ENCODE measurements at places on chromosomes 3 and 15. TPM values are rescaled to one million over a fixed set of nuclear protein-coding genes. Genes with fewer than 3 reads are reported as not detected.

Gene HDC
- total RNA-seq: 3.5 TPM

Gene ROBO1
- 174 TPM for total RNA-seq

Gene DNAH12
- 8.2 TPM for total RNA-seq

Gene CASR
- not detected for total RNA-seq

Gene EIF4A2
- total RNA-seq: 906 TPM

Gene REC114
- total RNA-seq: not detected

Gene GOLGA8F
- total RNA-seq: not detected

Gene GCNT3
- total RNA-seq: 17.0 TPM

Gene ESYT3
- total RNA-seq: 2.8 TPM

Gene TF
- 0.45 TPM for total RNA-seq

Gene SPTSSB
- 0.29 TPM for total RNA-seq

Gene ZBTB47
- 19.6 TPM for total RNA-seq

Gene TCTA
- total RNA-seq: 10.3 TPM

Gene SEMA3B
- 126 TPM for total RNA-seq

Gene LRRK1
- total RNA-seq: 73.3 TPM

Gene CEP152
- total RNA-seq: 9.8 TPM

Gene PRR20G
- total RNA-seq: not detected

Gene OGG1
- 22.0 TPM for total RNA-seq

Gene ZNF774
- 2.6 TPM for total RNA-seq

Gene PLXNB1
- 86.7 TPM for total RNA-seq

Gene MON1A
- 3.9 TPM for total RNA-seq

Gene STAC
- not detected for total RNA-seq

Gene IL12A
- total RNA-seq: 35.9 TPM

Gene PIF1
- 1.6 TPM for total RNA-seq

Gene GNAI2
- total RNA-seq: 84.8 TPM

Gene NANOGP8
- not detected for total RNA-seq

Gene CPEB1
- total RNA-seq: 6.4 TPM

Gene STAB1
- total RNA-seq: 213 TPM

Gene CHDH
- total RNA-seq: 8.6 TPM

Gene ATP13A5
- not detected for total RNA-seq

Gene GTPBP8
- total RNA-seq: 11.2 TPM

Gene HACL1
- total RNA-seq: 36.2 TPM

Gene CHRNB4
- total RNA-seq: not detected

Gene CYP11A1
- not detected for total RNA-seq

Gene UBA7
- total RNA-seq: 76.3 TPM

Gene TADA3
- 29.2 TPM for total RNA-seq

Gene AGBL1
- not detected for total RNA-seq

Gene MRPL3
- total RNA-seq: 56.8 TPM

Gene COL6A5
- 0.72 TPM for total RNA-seq

Gene ATP10A
- 4.1 TPM for total RNA-seq

Gene LRRC34
- total RNA-seq: not detected

Gene CPOX
- 20.9 TPM for total RNA-seq

Gene GPR156
- 0.89 TPM for total RNA-seq

Gene RAD51
- total RNA-seq: not detected

Gene MKRN2OS
- not detected for total RNA-seq

Gene TLR9
- not detected for total RNA-seq

Gene ZPLD1
- total RNA-seq: not detected

Gene CYP8B1
- not detected for total RNA-seq

Gene SELENOS
- total RNA-seq: 71.7 TPM

Gene RBP2
- not detected for total RNA-seq

Gene ACKR4
- total RNA-seq: 1.8 TPM

Gene KNG1
- total RNA-seq: not detected

Gene KBTBD12
- total RNA-seq: 6.2 TPM

Gene MAN2C1
- total RNA-seq: 256 TPM

Gene ARL8B
- 43.2 TPM for total RNA-seq

Gene CERS3
- not detected for total RNA-seq

Gene CLRN1
- total RNA-seq: not detected

Gene MED12L
- not detected for total RNA-seq
